AG20443 (cell line): ENCODE measurements at places on chromosomes 4 and X.
A peak's percentile ranks its signal among the peaks of the same experiment; 100 is the strongest.

DNA sequence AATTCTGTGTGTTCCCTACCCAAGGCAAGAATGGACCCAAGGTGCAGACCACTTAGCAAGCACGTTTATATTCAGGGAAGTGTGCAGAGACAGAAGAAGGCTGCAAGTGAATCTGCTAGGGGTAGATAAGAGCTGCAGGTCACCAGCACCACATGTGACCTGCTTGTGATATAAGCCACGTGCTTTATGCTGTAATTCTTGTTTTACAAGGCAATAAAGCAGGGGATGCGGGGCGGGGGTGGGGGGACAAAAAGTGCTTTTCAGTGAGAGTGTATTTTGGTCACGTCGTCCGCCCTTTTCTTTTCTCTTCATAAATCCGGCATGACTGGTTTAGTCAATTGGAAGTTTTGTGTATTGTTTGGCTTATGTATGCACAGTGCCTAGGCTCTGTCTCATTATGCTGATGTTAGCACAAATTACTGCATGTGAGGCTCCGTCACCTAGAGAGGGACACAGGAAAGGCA is 192.7 kb downstream of the RBMX2 start:
- no peak for DNase-seq

- DNase-seq = no peak
These were observed 126.3 kb upstream of the EMCN start for GRCh38 chr4:100644150-100644549.

- no peak for DNase-seq
These were observed 35.2 kb upstream of the TADA2B start for GRCh38 chr4:7007944-7008343.

- DNase-seq = peak; percentile 44
These were observed 23.8 kb downstream of the SOWAHB start for GRCh38 chr4:76874176-76874575.

- DNase-seq = no peak
These were observed 141.2 kb downstream of the NDST3 start for GRCh38 chr4:118175506-118175905.
